Sigmoid colon (tissue), 7 donors: ENCODE measurements at places on chromosomes 13 and 19. TPM values are rescaled to one million over a fixed set of nuclear protein-coding genes. Genes with fewer than 3 reads are reported as not detected.

DNA sequence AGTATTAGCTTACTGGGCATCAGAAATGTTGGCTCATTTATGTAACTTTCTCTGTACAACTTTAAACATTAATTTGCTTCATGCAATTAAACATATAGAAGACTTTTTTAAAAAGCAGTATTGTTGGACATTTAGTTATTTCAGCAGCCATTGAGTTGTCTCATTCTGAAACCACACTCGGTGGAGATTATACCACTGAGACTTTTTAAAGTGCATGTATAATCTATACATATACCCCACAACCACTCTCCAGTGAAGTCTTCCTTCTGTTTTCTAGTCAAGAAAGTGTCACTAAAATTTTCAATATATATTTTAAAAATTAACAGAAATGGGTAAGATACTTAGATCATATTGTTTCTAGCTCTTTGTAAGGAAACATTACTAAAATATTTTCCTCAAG lies 15.5 kb downstream of the SETDB2 start:
- no peak for DNase-seq

- DNase-seq: no peak
Measured at GRCh38 chr19:55303477-55303876, 19.7 kb downstream of the BRSK1 start.

The FAM216B gene
- total RNA-seq: not detected

DNA sequence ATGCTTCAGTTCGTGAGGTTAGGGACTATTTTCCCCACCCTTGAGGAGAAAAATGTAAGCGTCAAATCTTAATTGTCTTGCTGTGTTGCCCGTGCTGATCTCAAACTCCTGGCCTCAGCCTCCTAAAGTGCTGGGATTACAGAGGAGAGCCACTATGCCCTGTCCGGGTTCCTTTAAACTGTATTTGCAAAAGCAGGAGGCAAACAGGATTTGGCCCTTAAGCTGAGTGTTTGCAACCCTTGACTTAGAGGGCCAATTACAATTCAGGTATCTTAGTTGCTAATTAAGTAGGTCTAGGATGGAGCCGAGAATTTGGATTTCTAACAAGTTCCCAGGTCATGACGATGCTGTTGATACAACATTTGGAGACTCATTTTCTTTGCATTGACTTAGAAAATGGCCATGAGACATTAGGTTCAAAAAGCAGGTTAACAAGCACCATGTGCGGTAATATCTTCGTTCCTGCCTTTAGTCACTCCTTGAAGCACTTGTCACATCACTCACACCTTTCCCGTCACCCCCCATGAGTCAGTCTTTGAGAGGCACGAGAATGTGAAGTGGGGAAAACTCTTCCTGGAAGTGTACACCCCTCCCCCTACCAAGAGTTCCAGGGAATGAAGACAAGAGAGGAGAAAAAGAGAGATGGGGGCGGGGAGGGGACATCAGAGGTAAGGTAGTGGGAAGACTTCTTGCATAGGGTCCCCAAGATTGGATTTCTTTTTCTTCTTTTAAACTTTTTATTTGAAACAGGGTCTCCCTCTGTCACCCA lies 2.6 kb downstream of the NAPSA start:
- DNase-seq: no peak

- peak; percentile 84 for DNase-seq
Measured at GRCh38 chr19:12668932-12669269, 2.3 kb downstream of the WDR83 start.

DNA sequence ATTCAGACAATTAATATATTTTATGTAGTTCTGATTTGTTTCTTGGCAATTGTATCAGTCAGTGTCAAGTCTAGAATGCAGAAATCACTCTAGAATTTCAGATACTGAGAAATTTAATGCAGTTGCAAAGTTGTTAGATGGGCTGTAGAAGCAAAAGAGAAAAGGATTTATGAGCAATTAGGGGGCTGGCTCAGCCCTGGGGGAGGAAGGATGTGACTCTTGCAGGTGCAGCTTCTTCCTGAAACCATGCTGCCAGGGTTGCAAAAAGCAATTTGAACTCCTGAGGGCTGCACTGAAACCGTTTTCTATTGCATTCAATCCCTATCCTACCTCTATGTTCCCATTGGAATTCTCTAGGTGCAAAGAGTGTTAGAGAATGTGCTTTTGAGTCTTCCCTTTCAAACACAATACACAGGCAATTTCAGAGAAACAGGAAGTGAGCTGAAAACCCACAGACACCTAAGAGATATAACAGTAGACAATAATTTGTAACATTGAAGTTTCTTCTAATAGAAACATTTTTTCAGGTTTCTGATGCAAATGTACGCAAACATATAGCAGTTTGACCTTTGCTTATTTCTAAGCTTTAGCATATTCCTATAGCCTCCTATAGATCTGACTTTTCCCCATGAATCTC lies 814.7 kb upstream of the ATXN8OS start:
- no peak for DNase-seq

The ZNF835 gene
- total RNA-seq: 14.3 TPM

The ZNF417 gene
- total RNA-seq: 13.7 TPM

GRCh38 chr13:100333141-100333540 lies 244.2 kb downstream of the PCCA start:
- DNase-seq: no peak

GRCh38 chr19:50959731-50960500 lies 7.1 kb upstream of the KLK5 start:
- DNase-seq: no peak

GRCh38 chr13:94707400-94708021 lies 4.8 kb downstream of the SOX21 start:
- no peak for DNase-seq

The RDH8 gene
- total RNA-seq: not detected

DNA sequence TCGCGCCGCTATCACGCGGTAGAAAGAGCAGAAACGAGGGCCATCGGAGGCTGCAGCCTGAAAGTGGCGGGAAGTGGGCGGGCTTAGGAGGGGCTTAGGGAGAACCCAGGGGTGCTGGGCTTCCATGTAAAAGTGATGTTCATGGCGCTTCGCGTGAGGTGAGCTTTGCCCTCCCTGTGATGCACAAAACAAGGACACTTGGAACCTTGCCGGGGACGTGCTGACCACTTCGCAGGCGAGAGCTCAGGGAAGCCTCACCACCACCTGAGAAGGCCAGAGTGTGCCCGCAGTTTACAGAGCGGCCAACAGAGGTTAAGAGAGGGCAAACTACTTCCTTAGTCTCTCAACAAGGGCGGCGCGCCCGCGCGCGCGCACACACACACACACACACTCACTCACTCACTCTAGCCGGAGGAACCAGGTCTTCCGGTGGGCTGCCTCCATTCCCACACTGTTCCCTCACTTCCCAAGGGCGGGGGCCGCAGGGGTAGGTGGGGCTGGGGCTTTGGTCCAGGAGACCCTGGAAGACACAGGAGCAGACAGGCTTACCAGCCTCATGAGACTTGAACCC lies 651 bp downstream of the GAPDHS start:
- no peak for DNase-seq

DNA sequence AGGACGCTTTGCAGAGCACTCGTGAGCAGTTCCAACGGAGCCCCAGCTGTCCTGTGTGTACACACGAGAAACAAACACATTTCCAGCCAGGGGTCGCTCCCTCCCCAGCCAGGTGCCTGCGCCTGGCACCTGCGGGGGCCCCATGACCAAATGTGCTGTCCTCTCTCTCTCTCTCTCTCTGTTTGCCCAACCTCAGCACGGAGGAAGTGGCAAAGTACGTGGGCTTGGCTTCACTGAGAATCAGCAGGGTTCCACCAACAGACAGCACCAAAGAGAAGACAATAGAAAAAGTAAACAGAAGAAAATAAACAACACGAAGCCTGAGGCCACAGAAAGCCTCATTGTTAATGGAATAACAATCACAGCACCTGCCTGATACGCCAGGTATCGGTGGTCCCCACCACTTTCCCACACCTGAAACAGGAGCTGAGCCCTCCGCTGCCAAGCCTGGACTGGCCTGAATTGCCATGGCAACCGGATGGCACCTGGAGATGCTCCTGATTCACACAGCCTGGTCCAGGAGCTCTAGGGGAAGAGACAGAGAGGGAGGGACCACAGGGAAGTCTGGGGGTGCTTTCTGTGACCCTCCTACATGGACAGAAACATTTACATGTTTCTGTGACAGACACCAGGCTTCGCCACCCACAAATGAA lies 103.9 kb upstream of the CACNA1A start:
- no peak for DNase-seq

GRCh38 chr13:27375686-27376326 lies 48.6 kb upstream of the GTF3A start:
- DNase-seq: peak; percentile 74

- DNase-seq: no peak
Measured at GRCh38 chr19:43640424-43640757, 741 bp upstream of the CADM4 start.

- DNase-seq: no peak
Measured at GRCh38 chr13:106514928-106515634, 20.4 kb downstream of the EFNB2 start.

The LRRC63 gene
- not detected for total RNA-seq

DNA sequence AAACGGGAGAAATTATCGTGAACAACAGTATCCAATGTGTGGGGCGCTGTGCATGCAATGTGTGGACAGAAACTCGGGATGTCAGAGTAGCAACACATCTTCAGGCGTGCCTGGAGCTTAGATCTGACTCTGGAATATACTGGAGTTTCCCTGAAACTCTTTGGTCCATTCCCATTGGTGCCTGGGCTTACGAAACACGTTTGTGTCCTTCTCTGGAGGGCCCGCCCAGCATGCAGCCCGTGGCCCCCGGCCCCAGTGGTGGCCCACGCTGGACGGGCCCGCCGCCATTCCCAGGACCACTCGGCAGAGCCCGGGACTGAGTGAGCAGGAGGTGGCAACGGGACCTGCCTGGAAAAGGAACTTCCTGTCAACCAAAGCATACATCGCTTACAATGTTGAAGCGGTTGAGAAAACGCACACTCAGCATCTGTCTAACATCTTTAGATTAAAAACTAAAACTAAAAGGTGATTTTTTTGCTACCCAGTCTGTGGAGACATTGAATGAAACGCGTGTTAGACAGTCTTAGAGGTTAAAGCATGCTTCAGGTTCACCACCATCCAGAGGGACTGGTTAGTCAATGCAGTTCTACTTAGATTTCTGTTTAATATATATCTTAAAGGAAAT lies 19.3 kb upstream of the TIMM44 start:
- DNase-seq: no peak

GRCh38 chr19:54188215-54188871 lies 1.0 kb downstream of the MBOAT7 start:
- no peak for DNase-seq

DNA sequence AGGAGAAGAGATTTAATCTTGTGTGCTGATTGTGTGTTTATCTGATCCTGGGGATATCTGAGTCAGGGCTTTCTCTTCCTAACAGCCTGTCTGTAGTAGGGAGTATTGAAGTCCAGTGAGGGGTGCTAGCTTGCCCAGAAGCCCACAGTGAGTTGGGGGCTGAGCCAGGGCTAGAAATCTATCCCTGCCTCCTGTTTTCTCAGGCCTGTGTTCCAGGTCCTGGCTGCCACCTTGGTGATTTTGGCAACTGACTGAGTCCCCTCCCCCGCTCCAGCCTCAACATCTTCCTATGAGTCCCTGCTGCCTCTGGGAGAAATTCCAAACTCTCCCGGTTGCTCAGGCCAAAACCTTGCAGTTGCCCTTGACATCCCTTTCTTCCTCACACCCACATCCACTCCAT lies 7.7 kb upstream of the NOVA2 start:
- DNase-seq: no peak

DNA sequence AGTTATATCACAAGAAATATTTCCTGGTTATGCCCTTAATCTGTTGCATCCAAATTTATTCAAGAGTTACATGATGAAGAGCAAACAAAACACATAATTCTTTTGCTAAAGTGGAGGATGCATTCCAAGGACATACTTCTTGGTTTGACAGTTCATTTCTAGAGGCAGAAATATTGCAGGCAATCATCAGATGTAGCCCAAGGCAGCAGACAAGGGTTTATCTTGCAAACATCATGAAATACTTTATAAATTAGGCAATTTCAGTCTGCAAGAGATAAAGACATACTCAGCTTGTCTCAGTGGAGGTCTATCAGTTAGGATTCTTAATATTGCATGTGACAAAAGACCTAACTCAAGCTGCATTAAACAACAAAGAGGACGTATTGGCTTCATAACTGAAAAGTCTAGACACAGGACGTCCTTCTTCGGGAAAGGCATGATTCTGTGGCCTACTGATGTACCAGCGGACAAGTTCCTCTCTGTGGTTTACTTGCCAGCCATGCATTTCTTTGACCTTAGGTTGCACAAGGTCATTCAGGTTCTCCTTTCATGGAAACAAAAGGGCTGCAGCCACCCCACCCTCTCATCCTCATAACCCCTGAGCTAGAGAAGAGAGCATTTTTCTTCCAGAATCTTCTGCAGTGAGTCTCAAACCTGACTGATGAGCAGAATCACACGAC lies 204.1 kb downstream of the KATNAL1 start:
- DNase-seq: no peak
